Activated T-cell treated with anti-CD3 and anti-CD28 coated beads, Interleukin-2, amount 50 U/mL, for 48 hours (primary cell): ENCODE measurements at places on chromosomes 2 and 18.

DNA sequence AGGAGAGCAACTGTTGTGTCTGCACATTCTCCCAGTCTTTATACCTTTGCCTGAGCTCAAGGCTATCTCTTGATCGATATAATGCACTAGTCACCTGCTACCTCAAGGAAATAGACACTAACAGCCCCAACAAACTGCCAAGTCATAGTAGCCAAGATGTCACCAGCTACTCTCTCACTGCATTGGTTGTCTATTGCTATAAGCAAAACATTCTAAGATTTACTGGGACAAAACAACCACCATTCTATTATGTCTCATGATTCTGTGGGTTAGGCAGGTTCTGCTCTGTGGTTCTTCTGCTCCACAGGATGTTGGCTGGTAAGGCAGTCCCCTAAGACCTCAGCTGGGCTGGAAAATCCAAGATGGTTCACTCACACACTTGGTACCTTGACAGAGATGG, 28.5 kb upstream of the MLPH start:
- DNase-seq, result no peak

GRCh38 chr2:218992703-218993344, 398 bp downstream of the CRYBA2 start:
- no peak for DNase-seq

DNA sequence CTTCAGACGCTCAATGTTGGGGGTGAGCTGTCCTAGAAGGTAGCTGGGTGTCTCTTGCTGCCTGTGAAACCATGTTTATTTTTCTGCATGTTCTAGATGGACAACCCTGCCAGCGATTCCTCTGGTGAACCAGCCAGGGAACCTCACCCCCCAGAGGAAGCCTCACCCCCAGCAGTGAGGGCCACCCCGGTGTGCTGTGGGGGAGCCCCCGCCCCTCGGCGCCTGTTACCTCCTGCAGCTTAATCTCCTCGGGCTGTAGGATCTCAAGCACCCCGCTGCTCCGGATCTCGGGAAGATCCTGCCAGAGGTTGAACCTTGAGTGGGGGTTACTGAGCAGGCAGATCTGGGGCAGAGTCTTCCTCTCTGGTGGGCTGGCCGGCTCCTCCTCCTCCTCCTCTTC, 50.0 kb downstream of the SNORC start:
- no peak for DNase-seq

DNA sequence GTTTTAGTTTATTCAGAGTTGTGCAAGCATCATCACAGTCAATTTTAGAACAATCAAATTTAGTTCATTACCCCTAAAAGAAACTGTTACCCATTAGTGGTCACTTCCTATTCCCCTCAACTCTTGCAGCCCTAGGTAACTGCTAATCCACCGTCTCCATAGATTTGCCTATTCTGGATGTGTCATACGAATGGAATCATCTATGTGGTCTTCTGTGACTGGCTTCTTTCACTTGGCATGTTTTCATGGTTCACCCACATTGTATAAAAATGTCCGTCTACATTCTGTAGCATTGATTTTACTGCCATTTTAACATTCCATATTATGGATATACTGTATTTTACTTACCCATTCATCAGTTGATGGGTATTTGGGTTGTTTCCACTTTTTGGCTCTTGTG, 5.3 kb upstream of the CEP68 start:
- DNase-seq, result no peak

- DNase-seq, result no peak
Observed at GRCh38 chr2:112010751-112011150, 44.3 kb upstream of the TMEM87B start.

DNA sequence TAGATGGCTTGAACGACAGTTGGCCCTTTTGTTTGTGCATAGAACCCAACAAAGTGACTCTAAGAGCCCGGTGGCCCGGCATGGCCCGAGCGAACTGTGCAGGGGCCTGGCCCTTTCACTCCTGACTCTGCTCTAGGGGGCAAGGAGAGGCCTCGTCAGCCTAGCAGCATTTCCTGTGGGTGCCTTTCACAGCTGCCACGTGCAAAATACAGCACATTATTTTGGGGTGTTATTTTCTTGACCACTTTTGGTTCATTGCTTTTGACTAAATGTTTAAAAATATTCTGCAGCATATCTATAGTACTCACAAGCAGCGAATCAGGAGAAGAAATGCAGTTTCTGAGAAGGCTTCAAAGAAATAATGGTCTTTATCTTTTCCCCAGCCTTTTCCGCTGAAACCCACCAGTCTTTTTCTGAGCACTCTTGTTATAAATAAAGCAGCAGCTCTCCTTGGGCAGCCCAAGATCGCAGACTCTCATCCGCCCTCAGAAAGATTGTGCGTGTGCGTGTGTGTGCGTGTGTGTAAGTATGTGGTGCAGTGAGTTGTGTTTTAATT, 31.3 kb downstream of the DGKD start:
- peak; percentile 66 for DNase-seq

GRCh38 chr2:122663620-122664019, 908.2 kb downstream of the TSN start:
- DNase-seq, result no peak

DNA sequence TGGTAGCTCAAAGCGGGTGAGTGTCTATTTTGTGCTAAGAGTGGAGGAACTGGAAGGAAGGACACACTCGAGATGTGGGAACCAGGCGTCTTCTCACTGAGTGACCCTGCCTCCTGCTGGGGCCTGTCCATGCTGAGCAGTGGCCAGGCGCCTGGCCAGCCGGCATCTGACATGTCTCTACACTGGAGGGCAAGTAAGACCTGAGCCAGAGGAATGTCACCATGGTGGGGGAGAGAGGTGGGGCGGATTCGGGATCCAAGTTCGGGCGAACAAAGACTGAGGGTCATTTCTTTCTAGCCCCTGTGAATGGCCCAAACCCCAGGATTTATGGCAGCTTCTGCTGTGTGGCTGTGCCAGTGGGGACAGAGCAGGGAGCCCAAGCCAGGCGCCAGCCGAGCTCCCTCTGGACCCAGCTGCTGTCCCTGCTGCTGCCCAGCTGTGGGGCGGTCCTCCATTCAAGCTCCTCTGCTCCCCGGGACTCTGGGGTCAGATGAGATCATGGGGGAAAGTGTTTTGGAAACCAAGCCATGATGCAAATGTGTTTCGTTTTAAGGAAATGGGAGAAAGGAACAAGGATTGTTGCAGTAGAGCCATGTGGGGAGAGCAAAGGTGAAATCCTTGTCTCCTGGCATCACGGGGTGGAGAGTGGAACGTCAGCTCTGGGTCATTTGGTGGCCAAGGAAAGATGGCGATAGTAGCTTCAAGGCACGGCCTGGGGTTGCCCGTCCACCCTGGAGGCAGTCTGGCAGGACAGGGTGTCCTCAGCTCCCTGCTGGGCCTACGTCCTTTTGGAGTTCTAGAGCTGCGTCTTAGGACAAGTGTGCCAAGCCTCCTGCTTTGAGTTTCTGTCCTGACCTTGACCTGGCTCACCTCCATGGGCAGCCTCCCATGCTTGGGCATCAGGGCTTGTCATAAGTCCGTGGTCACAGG, 8.1 kb downstream of the ACKR3 start:
- no peak for DNase-seq

- DNase-seq, result no peak
Observed at GRCh38 chr2:187054501-187055319, 205.7 kb upstream of the ZSWIM2 start.

- DNase-seq, result no peak
Observed at GRCh38 chr18:74289137-74289536, 2.6 kb downstream of the CYB5A start.

- no peak for DNase-seq
Observed at GRCh38 chr2:18514526-18515461, 45.7 kb downstream of the RDH14 start.

DNA sequence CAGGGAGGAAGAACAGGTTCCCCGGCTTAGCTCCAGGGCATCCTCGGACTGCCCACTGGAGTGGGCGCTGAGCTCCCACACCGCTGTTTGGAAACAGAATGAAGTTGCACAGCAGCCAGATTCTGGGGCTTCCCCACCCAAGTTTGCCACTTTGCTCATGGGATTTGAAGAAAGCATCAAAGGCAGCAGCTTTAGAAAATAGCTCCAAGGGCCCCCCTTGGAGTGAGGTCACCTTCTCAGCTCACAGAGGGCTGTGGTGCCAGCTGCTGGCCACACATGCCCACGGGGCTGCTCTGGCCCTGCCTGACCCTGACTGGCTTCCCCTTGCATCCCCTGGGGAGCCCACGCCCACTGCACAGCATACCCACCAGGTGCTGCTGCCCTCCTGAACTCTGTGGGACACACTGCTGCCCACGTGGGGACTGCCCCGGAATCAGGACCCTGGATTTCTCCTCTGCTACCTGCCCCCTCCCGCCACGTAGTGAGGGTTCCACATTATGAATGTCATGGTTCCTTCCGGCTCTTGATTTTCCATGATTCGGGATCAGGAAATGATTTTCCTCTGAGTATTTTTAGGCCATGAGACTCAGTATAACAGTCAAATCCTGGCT, 70.3 kb downstream of the TGOLN2 start:
- DNase-seq, result no peak

GRCh38 chr2:158600155-158600802, 143.5 kb downstream of the PKP4 start:
- DNase-seq, result no peak

- DNase-seq, result no peak
Observed at GRCh38 chr2:1152375-1152774, 201.7 kb downstream of the SNTG2 start.

GRCh38 chr2:113137827-113138226, 10.4 kb downstream of the IL1RN start:
- no peak for DNase-seq

DNA sequence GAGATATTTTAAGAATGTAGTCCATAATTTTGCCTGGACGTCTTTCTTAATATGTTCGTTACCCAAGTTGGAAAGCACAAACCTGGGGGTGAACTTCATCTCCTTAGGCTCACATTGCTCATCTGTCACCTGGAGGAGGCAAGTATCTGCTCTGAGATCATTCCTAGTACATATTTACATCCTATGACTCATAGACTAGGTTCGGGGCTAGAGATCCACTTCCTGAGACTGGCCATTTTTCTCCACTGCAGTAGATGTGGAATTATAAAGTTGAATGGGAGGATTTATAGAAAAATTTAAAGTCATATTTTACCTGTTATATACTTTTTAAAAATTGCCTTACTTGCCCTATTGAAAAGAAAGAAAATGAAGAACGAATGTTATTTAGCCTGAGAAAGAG, 77.5 kb upstream of the PROKR1 start:
- DNase-seq, result no peak

- DNase-seq, result no peak
Observed at GRCh38 chr2:48415836-48416515, 114.0 kb upstream of the STON1 start.

- no peak for DNase-seq
Observed at GRCh38 chr2:56009758-56010458, 86.3 kb upstream of the EFEMP1 start.

DNA sequence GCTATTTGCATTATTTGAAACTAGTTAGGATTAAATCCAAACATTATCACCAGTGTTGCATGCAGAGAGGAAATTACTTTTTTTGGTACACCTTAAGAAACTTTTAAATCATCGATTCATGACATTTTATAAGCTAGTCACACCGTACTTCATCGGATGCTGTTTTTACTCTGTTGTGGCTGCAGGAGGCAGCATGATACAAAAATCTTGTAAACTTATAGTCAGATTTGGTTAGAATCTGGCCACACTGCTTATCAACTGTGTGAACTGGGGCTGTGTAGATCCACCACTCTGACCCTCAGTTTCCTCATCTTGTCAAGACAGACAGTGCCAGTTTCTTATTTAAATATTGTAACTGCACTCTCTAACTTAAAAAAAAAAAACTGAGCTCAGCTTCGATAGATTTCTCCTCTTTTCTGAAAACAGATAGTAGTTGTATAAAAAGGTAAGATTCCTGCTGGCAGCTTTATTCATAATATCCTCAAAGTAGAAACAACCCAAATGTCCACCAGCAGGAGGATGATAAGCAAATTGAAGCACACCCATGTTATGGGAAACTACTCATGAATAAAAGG, 77.8 kb downstream of the RAPGEF4 start:
- DNase-seq, result no peak

DNA sequence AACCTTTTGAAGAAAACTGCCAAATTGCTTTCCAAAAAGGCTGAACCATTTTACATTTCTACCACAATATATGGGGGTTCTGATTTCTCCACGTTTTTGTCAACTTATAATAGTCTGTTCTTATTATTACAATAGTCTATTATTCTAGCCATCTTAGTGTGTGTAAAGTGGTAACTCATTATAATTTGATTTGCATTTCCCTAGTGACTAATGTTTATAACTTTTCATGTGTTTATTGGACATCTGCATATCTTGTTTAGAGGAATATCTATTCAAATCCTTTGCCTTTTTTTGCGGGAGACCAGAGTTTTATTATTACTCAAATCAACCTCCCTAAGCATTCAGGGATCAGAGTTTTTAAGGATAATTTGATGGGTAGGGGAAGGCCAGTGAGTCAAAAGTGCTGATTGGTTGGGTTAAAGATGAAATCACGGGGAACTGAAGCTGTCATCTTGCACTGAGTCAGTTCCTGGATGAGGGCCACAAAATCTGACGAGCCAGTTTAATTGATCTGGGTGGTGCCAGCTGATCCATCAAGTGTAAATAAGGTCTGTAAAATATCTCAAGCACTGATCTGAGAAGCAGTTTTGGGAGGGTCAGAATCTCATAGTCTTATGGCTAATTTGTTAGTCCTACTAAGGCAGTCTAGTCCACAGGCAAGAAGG, 303.4 kb upstream of the NCKAP5 start:
- no peak for DNase-seq

GRCh38 chr2:28779001-28779400, 27.4 kb downstream of the PPP1CB start:
- DNase-seq, result no peak

- no peak for DNase-seq
Observed at GRCh38 chr2:142724186-142724585, 153.3 kb upstream of the KYNU start.

DNA sequence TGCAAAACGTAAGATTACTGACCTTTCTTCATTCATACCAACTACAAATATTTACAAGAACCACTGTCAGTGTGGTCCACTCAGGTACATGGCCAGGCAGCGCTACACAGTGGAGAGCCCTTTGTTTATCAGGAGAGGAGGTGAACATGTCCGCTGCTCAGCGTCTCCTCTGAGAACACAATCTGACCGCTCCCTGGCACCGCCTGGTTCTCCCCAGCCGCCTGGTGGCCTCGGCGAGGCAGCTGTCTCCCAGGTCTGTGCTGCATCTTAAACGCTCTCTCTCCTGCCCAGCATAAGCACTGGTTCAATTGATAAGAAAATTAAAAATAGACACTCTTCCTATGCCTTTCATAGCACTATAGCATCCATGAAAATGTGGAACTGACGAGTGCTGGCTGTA, 146.8 kb upstream of the PXDN start:
- DNase-seq, result no peak

DNA sequence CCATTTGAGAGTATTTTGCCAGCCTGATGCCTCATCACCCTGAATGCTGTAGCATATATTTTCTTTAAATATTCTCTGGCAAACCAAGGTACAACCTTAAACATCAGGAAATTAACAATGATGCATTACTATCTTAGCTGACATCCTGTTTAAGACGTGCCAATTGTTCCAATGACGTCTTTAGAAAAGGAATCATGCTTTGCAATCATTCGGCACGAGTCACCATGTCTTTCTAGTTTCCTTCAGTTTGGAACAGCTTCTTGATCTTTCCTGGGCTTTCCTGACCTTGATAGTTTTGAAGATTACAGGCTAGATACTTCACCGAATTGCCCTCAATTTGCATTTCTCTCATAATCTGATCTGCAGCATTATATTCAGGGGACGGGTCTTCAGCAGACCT, 88.2 kb upstream of the GLI2 start:
- no peak for DNase-seq

- no peak for DNase-seq
Observed at GRCh38 chr2:129483366-129483765, 496.1 kb upstream of the RAB6C start.
